ENCODE measurements at places on chromosomes 16 and 17. TPM values are rescaled to one million over a fixed set of nuclear protein-coding genes. Genes with fewer than 3 reads are reported as not detected.

SLC22A31 gene
- total RNA-seq, result not detected

MT1A gene
- total RNA-seq, result not detected

SCNN1B gene
- total RNA-seq, result not detected

CD300A gene
- 295 TPM for total RNA-seq

SMYD4 gene
- 20.3 TPM for total RNA-seq

ZP2 gene
- total RNA-seq, result not detected

KRTAP4-6 gene
- not detected for total RNA-seq

CARD14 gene
- not detected for total RNA-seq

C16orf96 gene
- 0.43 TPM for total RNA-seq

C1QL1 gene
- not detected for total RNA-seq

B4GALNT2 gene
- total RNA-seq, result not detected

ITGAD gene
- total RNA-seq, result 2.9 TPM

CCL18 gene
- 0.54 TPM for total RNA-seq

MMD gene
- total RNA-seq, result 27.9 TPM

CLEC10A gene
- 2.2 TPM for total RNA-seq

CNTROB gene
- 49.8 TPM for total RNA-seq

LRRC36 gene
- not detected for total RNA-seq

HES7 gene
- 0.61 TPM for total RNA-seq

PIPOX gene
- 5.8 TPM for total RNA-seq

TEX19 gene
- total RNA-seq, result not detected

GNG13 gene
- total RNA-seq, result not detected

PERCC1 gene
- total RNA-seq, result 0.96 TPM

TMEM186 gene
- 5.2 TPM for total RNA-seq

IRX3 gene
- not detected for total RNA-seq

NPB gene
- 0.31 TPM for total RNA-seq

HASPIN gene
- total RNA-seq, result 0.79 TPM

MATCAP1 gene
- total RNA-seq, result 7.2 TPM

ABCA10 gene
- total RNA-seq, result 2.7 TPM

SMPD3 gene
- total RNA-seq, result 3.2 TPM
